ENCODE measurements at places on chromosomes 16 and 17.

DNA sequence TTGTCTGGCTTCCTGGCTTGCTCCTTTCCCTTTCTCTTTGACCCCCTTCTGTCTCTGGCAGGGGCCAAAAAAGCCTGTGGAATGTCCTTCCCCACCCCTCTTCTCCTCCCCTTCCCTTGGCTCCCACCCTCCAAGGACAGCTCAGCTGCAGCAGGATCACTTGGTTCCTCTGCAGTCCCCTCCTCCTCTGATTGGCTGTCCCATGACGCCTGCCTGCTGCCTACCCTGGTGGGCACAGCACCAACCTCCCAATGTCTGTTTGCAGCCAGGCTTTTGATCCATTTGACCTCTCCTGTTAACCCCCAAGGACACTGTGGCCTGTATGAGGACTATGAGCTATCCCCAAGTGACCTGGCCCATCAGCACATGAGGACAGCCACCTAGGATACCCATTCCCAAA, 14.8 kb upstream of the MTMR4 start:
- no peak for DNase-seq

DNA sequence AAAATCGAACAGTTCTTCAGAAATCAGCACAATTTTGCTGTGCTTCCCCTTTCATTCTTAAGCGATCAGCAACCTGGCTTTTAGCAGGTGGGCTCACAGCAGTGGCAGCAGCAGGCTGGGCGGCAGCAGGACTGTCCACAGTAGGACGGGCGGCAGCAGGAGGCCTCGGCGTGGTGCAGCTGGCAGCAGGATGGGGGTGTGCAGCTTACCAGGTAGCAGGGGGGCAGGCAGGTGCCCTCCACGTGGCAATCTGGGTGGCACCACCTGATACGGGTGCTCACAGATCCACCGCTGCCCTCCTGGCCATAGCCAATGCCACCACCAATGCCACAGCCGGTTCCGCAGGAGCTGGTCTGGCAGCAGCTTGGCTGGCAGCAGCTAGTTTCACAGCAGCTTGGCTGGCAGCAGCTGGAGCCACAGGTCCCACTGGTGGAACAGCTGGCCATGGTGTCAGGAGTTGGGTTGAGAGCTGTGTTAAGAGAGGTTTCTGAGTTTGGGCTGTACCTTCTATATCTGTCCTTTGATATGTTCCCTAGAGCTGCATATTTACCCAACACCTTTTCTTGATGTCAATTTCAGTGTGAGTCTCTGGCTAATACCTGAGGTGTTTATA, at the start of gene KRTAP1-4:
Gene KRTAP1-4, minus strand, starts transcription at position 563 of the 613 bp plus-strand sequence. Its CDS starts 117 bp downstream, at position 446.
- DNase-seq: no peak

- no peak for DNase-seq
Observed at GRCh38 chr17:2177235-2177811, 122.4 kb downstream of the HIC1 start.

DNA sequence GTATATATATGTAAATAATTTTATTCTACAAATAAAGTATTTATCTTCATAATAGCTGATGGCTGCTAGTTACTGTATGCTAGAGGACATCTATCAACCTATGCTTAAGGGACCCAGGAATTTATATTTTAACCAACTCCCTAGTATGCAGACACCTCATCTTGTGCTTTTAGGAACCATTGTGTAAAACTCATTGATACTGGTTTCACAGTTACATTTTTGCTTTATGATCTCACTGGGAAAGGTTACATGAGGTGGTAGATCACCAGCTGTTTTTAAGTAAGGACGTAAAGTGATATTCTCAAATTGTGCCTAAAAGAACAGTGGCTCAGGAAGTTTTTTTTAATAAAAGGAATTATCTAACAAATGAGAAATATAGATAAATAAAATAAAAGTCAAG, 56.4 kb downstream of the VMP1 start:
- DNase-seq: no peak

DNA sequence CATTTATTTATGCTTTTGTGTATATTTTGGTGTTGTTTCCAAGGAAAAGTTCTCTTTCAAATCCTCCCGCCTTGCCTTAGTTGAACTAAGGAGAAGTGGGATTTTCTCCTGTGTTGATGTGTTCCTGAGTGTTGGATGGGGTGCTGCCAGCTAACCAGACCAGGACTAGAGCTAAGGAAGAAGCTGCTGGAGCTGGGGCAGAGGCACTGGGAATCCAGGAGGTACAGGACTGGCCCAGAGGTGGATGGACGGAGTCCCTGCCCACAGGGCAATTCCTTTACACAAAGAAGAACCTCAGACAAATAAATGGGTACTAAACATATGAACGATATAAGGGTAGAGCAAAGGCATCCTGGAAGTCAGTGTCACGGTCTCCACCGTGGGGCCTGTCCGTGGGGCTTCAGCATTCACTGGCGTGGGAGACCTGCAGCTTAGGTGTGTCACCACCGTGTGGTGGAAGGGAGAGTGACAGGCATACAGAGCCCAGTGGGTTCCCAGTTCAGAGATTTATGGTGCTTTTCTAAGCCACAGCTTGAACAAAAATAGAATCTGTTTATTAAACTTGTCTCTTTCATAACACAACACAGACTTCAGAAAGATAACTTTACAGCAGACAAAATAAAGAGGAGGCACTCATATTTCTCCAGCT, 270.7 kb downstream of the NTN1 start:
- peak; percentile 31 for DNase-seq

DNA sequence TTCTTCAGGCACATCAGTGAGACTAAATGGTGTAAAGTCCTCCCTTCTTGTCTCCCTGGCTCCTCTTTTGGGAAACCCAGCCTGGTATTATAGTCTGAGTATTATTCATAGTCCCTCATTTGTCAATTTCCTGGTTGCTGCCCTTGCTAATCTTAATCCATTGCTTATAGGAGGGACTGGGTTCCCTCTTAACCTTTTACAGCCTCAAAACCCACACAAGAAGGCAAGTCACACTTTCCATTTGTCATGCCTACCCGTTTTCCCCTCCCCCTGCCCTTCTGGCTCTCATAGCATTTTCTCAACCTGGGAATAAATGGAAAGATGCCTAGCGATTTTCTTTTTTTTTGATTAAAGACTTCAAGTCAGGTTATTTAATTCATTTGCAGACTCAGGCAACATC, 124.8 kb downstream of the MAP2K6 start:
- no peak for DNase-seq

Measured in umbilical cord (tissue), 2 donors.